Fibroblast of mammary gland (primary cell): ENCODE measurements at places on chromosomes 5 and 9.

DNA sequence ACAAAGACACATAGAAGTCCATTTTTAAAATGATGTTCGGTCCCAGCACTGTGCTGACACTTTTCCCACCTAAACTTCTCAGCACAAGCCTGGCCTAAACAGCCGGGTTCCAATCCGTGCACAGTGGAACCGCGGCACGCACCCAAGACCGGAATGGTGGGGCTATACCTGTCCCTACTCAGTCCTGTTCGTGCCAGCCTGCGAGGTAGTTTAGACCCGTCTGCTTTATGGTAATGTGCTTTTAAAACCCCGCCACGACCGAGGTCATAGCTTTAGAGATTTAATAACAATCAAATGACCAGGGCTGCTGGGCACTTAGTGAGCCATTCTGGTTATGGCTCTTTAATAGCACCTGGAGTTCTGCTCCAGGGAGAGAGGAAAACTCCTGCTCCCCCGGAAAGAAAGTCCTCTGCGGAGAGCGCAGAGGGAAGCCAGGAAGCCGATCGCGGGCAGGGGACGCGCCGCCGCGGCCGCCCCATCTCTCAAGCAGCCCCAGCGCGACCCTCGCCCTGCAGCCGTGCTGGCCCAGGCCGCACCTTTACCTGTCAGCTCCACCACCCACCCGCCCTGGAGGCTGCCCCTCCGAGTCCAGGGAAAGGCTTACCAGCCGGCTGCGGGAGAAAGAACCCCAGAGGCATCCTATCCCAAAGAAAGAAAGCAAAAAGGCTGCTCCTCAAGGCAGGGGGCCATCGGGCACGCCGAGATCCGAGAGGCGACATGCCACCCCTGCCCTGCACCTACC is 511 bp downstream of the ARL15 start:
- no peak for DNase-seq

DNA sequence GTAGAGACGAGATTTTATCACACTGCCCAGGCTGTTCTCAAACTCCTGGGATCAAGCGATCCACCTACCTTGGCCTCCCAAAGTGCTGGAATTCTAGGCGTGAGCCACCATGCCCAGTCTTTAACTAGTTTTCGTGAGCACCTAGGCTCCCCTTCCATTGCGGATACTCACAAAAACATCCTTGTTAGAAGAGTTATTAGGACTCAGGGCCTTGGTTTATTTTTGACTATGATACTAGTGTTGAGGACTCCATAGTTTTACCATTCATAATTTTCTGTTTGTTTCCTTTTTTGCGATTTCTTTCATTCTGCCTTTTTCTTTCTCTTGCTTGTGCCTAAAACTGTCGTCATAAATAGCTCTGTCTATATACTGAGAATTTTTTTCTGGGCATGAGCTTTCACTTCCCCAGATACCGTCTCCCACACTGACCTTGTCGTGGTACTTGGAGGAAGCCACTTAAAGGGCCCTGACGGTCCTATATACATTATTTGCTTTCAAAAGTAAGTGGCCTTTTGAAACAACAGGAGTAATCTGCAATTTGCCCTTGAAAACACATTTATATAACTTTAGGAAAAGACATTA is 5.2 kb downstream of the F2R start:
- DNase-seq, result no peak

GRCh38 chr9:131447148-131447547 is 53.3 kb downstream of the PRRC2B start:
- peak; percentile 40 for DNase-seq

- DNase-seq, result no peak
Measured at GRCh38 chr5:31730139-31730538, 91.2 kb downstream of the PDZD2 start.

DNA sequence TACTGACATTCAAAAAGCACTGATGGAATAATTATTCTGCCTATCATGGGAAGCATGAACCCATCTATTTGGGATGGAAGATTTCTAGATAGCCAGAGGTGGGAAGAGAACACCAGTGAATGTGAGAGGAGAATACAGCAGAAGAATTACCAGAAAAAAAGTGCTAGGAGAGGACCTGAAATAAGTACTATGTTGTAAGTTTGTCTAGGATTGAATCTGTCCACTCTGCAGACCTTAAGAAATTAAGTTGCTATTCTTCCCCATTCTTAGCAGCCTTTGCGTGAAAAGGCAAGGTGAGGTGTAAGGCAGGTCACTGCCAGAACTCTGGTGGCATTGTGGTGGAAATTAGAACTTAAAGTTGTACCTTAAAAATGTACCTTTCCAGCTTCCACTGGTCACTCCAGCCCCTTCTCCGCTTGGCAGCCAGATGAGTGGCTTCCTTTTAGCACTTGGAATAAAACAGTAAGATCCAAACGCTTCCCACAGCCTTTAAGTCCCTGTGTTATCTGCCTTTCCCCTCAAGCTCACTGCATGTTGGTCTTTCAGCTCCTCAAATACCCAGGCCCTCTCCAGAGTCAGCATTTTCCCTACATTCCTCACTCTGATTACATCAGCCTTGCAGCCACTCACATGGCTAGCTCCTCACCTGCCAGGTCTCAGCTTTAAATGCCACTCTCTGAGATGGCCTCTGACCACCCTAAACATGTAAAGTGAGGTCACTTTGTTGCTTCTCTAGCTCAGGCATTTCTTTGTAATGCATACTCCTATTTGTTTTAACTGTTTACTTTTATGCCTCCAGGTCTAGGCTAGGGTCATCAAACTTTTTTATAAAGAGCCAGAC is 253.0 kb downstream of the EPB41L4A start:
- DNase-seq, result no peak

DNA sequence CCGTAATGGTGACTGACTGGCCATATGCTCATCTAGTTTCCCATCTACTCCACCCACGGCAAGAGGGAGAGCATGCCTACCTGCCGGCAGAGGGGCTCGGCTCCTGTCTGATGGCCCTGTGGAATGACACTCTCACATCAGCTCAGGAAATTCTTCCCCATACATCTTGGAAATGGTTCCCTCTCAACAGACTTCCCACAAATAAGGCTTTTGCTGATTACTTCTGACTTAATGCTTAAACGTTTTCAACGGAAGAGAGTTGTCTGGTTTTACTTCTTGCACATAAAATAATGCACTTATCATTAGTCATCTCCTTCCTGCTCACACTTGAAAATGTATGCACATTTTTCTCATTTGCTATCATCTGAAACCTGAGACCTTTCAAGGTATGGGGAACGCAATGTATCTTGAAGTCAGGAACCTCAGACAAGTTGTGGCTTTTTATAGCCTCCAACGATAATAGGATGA is 129.5 kb downstream of the TTLL11 start:
- peak; percentile 79 for DNase-seq

DNA sequence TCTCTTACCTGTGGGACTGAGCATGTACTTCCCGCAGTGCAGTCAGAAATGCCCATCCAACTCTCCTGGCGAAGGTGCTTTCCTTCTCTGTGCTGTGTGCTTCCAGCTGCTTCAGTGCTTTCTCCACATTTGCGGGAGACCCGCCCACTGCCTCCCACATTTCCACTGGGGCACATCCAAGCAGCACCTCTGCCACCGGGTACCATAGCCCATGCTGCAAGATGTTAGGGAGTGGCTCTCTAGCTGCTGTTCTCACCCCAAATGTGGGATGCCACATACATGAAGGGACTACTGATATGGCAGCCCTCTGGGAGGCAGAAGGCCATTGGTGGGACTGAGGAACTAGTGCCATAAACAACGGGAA is 8.8 kb downstream of the DMAC1 start:
- no peak for DNase-seq

DNA sequence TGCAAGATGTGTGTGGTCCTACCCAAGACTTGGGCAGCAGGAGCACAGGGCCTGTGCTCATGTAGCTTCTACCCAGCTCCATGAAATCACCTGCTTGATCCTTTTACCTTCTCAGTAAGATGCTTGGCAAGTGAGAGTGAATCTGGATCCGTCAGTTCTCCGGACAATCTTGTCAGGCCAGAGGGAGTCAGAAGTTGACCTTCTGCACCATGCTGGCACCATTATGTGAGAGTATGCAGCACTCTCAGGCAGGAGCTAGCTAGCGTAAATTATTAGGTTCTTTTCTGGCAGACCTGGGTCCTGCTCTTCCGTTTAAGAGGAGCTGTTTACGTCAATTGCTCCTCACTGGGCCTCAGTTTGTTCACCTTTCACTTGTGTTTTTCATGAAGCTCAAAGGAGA is 37.0 kb upstream of the ADAM19 start:
- DNase-seq, result no peak

- peak; percentile 68 for DNase-seq
Measured at GRCh38 chr5:59813761-59814536, 79.6 kb downstream of the PDE4D start.

GRCh38 chr5:86865256-86865785 is 247.6 kb downstream of the COX7C start:
- DNase-seq, result no peak

DNA sequence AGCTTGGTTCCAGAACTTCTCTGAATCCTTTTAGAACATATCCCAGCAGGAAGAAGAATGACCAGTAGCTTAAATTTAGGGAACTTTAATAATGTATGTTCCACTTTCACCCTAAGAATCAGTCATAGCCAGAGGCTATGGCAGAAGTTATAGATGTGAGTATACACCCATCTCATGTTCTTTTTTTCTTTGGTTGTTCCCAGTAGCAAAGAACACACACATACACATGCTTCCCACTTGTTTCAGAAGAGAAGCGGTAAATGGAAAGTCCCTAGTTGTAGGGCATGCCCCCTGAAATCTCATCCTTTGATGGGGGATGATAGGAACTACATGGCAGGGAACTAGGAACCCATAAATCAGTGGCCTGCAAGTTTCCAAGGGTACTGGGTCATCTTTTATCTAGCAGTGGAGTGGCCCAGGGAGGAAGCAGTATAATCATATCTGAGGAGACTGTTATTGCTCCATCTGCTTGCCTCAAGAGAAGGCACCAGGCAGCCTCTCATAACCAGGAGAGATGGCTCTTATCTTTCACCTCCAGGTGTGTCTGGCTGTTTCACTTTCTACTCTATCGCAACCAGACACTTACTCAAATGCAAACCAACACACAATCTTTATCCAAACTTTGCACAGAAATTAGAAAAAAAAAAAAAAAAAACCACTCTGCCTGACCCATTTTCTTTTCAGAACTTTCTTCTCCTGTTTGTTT is 109.5 kb downstream of the SNCAIP start:
- DNase-seq, result no peak

GRCh38 chr5:68662804-68663307 is 431.0 kb upstream of the SLC30A5 start:
- DNase-seq, result no peak

- DNase-seq, result peak; percentile 69
Measured at GRCh38 chr9:130240410-130241197, 25.0 kb upstream of the HMCN2 start.

- DNase-seq, result no peak
Measured at GRCh38 chr9:33167972-33168461, 881 bp upstream of the B4GALT1 start.

DNA sequence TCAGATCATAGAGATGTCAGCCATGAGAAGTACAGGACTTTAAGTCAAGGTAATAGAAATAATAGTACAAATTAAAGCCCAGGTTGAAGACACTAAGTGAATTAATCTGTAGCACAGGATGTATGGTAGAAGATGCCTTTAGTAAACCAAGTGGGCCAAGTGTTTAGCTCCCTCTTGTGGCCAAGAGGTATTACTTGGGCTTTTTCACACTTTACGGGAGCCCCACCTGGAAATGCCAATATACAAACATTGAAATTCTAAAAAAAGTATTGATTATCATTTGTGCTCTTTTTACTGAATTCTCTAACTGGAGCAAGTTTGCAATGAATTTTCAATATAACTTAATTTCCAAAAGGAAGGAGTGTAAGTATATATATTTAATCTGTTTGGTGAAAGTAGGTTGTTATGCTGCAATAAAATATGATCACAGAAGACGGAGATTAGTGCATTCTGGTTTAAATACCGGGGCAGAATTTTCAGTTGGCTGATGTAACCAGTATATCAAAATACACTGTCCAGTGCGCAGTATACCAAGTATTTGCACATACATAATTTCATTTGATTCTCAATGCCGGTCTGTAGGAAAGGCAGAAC is 84.7 kb downstream of the PARP8 start:
- peak; percentile 63 for DNase-seq

GRCh38 chr5:178215280-178216002 is 11.1 kb downstream of the HNRNPAB start:
- DNase-seq, result no peak

DNA sequence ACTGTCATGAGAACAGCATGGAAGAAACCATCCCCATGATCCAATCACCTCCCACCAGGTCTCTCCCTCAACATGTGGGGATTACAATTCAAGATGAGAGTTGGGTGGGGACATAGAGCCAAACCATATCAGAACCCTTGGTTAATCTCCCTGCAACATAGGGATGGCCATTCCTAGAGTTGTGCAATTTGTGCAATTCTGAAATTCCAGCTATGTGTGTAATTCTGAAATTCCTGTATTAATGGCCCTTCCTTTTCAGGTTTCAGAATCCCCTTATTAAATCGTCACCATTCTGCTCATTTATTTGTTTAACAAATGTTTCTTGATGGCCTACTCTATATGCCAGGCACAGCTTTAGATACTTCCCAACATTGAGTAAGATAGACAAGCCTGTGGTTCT is 282.6 kb downstream of the SMARCA2 start:
- no peak for DNase-seq

DNA sequence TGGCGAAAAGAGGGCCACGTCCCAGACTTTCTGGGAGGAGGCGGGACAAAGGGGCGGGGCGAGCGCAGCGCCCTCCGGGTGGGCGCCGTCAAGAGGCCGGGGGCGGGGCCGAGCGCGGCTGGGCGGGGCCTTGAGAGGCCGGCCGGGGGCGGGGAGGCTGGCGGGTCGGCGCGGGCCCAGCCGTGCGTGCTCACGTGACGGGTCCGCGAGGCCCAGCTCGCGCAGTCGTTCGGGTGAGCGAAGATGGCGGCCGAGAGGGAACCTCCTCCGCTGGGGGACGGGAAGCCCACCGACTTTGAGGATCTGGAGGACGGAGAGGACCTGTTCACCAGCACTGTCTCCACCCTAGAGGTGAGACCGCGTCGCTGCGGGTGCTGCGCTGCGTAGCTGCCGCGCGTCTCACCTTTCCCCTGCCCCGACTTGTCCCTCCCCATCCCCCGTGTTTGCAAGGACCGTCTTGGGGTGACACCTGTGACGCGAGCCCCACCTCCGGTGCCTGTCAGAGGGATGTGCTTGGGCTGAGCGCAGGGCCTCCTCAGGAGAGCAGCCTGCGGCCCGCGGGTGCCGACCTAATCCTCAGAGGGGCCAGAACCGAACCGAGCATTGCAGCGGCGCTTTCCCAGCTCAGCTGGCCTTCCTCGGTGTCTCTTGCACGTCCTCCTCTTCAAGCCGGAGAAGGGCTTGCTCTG is at the start of gene SNX2:
Gene SNX2 (plus strand): TSS at position 220 of the 689 bp plus-strand sequence. CDS start 24 bp downstream, at position 244.
- DNase-seq, result peak; percentile 78

- DNase-seq, result no peak
Measured at GRCh38 chr5:77629509-77630113, 8.9 kb downstream of the OTP start.

DNA sequence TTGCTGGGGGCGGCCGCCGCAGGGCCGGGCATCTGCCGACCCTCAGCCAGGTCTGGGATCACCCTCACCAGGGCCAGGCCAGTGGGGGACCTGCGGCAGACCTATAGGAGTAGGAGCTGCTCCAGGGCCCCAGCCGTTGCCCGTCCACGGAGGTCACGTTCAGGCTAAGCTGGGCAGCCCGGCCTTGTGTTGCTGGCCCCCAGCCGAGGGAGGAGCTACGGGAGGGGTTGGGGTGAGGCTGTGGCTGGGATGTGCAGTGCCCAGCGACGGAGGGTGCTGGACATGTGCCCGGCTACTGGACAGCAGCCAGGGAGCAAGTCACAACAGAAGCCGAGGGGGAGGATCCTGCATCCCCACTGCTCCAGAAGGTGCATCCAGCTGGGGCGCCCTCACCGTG is 39.6 kb upstream of the SLC6A19 start:
- DNase-seq, result no peak
